Jurkat, Clone E6-1 (cell line): ENCODE measurements at places on chromosomes 6 and 20.

DNA sequence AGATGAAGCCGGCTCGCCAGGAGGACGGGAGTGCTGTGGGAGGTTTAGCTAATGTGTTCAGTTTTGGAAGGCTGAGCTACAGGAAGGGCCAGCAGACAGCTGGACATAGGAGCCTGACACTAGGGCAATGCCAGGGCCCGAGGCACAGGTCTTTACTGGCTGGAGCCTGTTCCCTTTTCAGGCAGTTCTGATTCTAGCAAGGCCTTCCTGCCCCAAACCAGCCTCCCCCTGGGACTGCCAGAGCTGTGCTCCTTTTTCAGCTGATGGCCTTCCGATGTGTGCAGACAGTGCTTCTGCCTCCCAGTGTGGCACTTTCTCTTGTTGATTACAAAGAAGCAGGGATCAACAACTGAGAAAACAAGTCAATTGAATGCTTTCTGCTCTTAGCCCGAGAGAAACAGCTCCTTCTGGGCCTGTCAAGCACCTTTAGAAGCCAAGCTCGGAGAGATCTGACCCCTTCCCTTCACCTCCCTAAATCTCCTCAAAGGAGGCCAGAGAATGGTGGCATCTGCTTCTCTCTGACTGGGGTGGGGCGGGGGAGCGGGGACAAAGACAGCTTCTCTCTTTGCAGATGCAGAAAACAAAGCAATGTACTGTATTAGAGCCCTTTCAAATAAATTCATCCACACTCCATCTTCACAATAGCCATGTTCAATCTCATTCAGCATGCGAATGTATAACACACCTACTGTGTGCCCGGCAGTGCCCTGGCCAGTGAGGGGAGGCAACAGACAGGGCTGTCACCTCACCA, 63.2 kb downstream of the RAB44 start:
- no peak for DNase-seq

DNA sequence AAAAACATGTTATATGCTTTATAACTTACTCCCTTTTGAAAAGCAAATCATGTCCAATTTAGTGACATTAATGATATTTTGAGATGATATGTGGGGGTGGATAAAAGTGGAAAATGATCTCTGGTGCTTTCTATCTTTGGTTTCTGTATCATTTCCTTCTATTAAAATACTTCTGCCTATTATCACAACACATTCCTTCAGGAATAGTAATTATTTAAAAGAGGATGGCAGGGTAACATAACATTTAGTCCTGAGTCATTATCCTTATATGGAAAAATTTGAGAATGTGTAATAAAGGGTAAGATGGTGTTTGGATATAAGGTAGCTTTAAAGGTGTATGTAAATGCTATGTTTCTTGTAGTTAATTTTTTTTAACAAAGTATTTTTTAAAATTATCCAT, 657.7 kb downstream of the PHF3 start:
- no peak for DNase-seq

DNA sequence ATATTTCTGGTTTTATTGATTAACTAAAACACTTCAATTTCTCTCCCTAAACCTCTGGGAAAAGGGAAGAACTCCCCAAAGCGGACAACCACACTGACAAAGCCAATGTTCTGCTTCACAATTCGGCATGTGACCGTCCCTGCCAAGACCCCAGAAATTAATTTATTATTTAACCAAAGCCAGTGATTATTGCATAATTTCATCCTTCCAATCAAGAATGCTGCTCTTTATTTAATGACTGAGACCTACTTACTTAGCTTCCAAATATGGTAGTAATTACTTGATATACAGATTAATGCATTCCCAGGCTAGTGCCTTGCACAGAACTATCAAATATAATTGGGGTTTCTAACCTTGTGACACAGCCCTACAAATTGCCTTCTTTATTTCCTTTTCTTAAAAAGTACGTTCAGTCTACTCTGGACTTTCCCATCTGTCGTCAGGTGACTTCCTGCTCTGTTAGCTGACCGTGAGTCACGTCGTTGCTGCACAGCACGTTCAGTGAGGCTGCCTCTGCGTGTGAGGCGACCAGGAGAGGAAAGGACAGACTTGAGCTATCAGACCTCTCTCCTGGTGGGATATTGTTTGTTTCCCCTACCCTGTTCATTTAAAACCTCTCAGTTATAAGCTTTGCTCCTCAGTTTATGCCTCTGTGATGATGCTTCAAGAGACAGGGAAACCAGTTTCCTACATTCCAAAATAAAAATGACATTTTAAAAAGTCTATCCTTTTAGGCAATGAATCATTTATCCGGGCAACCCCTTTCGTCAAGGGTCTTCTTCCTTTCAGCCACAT, 55.7 kb upstream of the TNFAIP3 start:
- no peak for DNase-seq

DNA sequence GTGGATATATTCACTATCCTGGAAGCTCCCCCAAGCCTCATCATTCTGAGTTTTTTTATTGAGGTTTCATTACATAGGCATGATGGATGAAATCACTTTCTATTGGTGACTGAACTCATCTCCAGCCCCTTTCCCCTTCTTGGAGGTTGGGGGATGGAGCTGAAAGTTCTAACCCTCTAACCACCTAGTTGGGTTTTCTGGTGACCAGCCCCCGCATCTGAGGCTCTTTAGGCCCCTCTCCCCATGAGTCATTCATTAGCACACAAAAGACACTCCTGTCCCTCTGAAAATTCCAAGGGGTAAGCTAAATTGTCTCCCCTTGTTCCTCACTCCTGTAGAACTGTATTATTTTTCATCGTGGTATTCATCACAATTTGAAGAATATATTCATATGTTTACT, 33.3 kb downstream of the GFRA4 start:
- no peak for DNase-seq

- no peak for DNase-seq
These were observed 38.0 kb downstream of the SCP2D1 start for GRCh38 chr20:18851629-18852028.
